ENCODE measurements at places on chromosomes 13 and 19.

- DNase-seq, result no peak
These were observed 87.3 kb upstream of the FARP1 start for GRCh38 chr13:98055623-98056022.

- no peak for DNase-seq
These were observed 156.9 kb downstream of the ENOX1 start for GRCh38 chr13:43629691-43630480.

DNA sequence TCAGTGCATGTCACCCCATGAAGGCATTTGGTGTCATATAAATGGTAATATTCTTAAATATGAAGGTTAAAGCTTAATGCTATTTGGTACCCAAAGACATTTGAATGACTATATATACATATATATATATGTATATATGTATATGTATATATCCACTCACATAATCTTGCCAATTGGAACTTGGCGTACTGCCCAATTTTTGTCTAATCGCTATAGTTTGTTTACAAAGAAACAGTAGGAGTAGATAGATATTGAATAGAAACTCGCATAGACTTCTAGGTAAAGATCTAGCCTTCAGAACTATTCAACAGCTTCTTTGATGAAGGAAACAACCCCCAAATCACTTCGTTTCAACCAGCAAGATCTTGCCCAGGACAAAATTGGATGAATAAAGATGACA is 24.1 kb downstream of the KLF5 start:
- DNase-seq, result no peak

DNA sequence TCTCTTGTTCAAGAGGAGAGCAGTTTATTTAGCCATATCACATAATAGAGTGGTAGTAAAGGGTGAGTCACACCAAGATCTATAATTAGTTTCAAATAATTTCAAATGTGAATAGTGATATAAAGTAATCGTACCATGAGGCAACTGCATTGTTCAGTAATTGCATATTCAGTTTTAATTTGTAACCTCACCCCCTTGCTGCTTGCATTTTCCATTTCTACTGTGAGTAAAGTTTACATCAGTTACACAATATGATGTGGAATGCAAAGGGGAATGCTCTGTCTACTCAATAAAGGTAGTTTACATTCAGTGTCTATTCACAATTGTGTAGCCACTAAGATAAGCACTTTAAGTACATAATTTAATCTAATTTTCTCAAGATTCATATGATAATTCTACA is 1695.7 kb upstream of the SPRY2 start:
- DNase-seq, result no peak

DNA sequence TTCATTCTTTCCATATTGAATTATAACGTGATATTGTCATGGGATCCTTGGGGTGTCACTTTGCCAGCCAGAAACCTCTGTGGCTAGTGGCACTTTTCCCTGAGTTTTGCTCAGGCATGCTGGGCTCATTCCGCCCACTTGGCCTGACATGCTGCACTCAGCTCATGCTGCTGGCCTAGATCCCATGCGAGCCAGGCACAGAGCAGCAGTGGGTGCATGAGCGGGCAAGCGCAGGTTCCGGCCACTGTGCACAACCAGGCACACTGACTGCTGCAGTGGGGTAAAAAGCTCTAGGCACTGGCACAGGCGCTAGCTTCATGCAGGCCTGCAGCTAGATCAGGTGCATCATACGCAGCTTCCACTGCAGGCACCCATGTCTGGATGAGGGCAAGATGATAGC is 221.2 kb downstream of the MAB21L1 start:
- DNase-seq, result no peak

GRCh38 chr13:114151565-114152284 is 19.3 kb upstream of the RASA3 start:
- DNase-seq, result no peak

DNA sequence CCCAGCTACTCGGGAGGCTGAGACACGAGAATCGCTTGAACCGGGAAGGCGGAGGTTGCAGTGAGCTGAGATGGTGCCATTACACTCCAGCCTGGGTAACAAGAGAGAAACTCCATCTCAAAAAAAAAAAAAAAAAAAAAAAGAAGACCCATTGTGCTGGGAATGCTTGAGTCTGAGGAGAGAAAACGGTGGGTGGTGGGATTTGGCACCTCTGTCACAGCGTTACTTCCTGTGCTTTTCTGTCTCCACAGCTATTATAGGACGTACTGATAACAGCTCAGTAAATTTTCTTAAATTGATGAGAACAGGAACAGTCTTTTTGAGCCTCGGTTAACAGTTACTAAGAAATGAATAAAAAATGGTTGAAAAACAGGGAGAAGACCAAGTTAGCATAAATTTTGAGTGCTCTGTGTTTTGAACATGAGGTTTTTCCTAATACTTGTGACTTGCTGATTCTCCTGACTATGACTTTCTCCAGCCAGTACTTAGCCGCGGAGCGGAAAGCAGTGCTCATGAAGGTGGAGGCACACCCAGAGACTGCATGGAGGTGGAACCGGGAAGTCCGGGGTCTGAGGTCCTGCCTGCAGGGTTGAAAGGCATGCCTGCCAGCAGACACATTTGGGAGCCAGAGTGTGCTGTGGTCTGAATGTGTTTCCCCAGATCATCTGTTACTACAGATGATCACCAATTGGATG is 55.3 kb upstream of the TEX29 start:
- DNase-seq, result no peak

All from amniotic stem cell (primary cell).